Naive thymus-derived CD8-positive, alpha-beta T cell (primary cell): ENCODE measurements at places on chromosomes 6 and 20.

- peak overlapping the region; percentile 20 for H3K4me3 ChIP-seq
- no peak for DNase-seq
- H3K4me1 ChIP-seq, result peaks cover 78% of the 10 kb centered on the region
These were observed 56.7 kb downstream of the GJA10 start for GRCh38 chr6:89950879-89951391.

GRCh38 chr6:81487489-81487888 lies 265.0 kb downstream of the TENT5A start:
- no peak for DNase-seq
- H3K36me3 ChIP-seq, result no peaks in the 10 kb centered on the region
- H3K4me3 ChIP-seq, result no peak overlapping the region
- no peaks in the 10 kb centered on the region for H3K4me1 ChIP-seq
- no peaks in the 10 kb centered on the region for H3K27me3 ChIP-seq

DNA sequence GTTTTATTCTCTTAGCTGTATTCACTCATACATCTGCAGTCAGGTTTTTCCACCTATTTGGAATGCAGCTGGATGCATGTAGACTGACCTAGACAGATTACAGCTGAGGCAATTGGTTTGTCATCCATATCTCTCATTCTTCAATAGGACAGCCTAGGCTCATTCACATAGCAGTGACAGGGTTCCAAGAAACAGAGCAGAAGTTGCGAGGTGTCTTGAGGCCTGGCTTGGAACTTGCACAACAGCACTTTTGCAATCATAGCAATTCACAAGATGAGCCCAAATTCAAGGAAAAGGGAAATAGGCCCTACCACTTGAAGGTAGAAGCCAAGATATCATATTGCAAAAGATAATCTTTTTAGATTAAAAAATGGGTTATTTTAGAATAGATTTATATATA lies 508.9 kb upstream of the JAG1 start:
- no peaks in the 10 kb centered on the region for H3K36me3 ChIP-seq
- H3K4me3 ChIP-seq, result no peak overlapping the region
- H3K27me3 ChIP-seq, result peaks cover 1% of the 10 kb centered on the region
- no peaks in the 10 kb centered on the region for H3K4me1 ChIP-seq
- no peak for DNase-seq
- H3K27ac ChIP-seq, result no peak overlapping the region

DNA sequence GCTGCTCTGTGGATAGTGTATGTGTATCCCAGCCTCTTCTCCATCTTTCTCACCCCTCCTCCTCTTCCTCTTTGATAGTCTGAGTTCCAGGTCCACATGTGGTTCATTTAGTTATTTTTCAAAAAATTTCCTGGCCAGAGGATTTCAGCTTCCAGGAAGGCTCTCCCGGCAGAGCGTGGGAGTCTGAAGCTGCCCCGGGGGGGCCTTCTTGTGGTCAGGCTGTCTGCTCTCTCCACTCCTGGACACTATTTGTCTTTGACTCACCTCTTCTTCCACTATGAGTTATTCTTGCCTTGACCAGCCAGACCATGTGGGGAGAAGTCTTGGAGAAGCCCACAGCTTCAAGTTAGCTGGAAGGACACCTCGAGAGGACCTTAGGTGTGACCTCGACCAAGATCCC lies 258.8 kb downstream of the CDC5L start:
- no peak overlapping the region for H3K27ac ChIP-seq
- no peaks in the 10 kb centered on the region for H3K36me3 ChIP-seq
- H3K4me1 ChIP-seq, result no peaks in the 10 kb centered on the region
- no peak overlapping the region for H3K4me3 ChIP-seq
- DNase-seq, result no peak
